Activated CD4-positive, alpha-beta T cell treated with anti-CD3 and anti-CD28 coated beads for 36 hours (primary cell): ENCODE measurements at places on chromosomes 5 and 9. TPM values are rescaled to one million over a fixed set of nuclear protein-coding genes. Genes with fewer than 3 reads are reported as not detected.

DNA sequence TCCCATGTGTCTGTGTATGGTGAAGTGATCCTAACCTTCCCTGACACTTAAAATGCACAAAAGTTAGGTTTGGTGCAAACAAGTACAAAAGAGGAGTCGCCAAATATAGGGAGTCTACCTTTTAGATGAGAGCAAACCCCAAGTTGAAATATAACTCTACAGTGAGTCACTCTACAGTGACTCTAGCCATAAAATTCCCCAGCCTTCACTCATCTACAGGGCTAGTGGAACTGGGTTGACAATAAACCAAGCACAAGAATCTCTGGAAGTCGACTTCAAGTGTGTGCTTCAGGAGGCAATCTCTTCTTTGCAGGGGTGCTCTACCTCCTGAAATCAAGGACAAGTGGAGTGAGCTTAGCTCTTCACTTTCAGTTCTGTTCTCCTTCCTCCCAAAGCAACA lies 3.3 kb downstream of the SHISAL2B start:
- no peaks in the 10 kb centered on the region for H3K36me3 ChIP-seq
- peaks cover 37% of the 10 kb centered on the region for H3K27me3 ChIP-seq
- H3K4me3 ChIP-seq = no peak overlapping the region
- peaks cover 4% of the 10 kb centered on the region for H3K4me1 ChIP-seq
- no peak overlapping the region for H3K27ac ChIP-seq

- H3K36me3 ChIP-seq = no peaks in the 10 kb centered on the region
- H3K4me3 ChIP-seq = no peak overlapping the region
- H3K27ac ChIP-seq = no peak overlapping the region
- no peaks in the 10 kb centered on the region for H3K27me3 ChIP-seq
Observed at GRCh38 chr9:23582836-23583235, 243.2 kb downstream of the ELAVL2 start.

- H3K4me3 ChIP-seq = no peak overlapping the region
- H3K4me1 ChIP-seq = no peaks in the 10 kb centered on the region
- no peak overlapping the region for H3K27ac ChIP-seq
- no peaks in the 10 kb centered on the region for H3K36me3 ChIP-seq
Observed at GRCh38 chr5:127260686-127261085, 29.9 kb upstream of the MEGF10 start.

DNA sequence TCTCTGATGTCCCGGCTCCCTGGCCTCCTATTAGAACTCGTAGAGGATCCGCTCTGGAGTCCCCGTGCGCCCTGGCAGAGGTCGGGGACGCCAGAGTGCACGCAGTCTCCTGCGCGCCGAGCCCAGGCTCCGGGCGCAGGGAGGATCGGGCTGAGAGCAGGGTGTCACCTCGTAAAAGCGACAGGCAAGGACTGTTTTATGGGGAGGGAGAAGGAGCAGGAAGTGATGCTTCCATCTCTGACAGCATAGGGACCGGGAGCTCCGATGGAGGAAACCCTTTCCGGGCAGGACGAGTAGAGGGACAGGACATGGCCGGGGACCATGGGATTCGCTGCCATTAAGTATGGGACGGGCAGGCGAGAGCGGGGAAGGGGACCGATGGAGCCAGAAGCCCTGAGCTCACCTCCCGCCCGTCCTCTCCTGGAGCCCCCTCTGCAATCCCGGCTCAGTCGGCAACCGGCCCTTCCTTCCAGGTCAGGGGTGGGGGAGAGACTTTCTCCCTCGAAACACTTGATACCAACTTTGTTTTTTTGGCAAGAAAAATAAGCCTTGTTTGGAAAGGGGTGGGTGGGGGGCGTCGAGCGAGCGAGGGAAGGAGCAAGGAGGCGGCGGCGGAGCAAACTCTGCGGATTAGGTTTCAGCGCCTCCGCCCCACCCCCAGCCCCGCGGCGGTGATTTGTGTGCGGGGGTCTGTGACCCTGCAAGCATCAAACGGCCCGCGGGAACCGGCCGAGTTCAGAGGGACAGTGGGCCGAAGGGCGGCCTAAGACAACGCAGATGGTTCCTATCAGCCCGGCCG lies 12.6 kb downstream of the LMX1B start:
- H3K27ac ChIP-seq = no peak overlapping the region
- peak; percentile 22 for DNase-seq
- H3K36me3 ChIP-seq = no peaks in the 10 kb centered on the region
- peak overlapping the region; percentile 41 for H3K4me3 ChIP-seq
- H3K27me3 ChIP-seq = peaks cover 69% of the 10 kb centered on the region
- H3K4me1 ChIP-seq = peaks cover 11% of the 10 kb centered on the region

CSF1R gene
- 0.76 TPM for total RNA-seq

DNA sequence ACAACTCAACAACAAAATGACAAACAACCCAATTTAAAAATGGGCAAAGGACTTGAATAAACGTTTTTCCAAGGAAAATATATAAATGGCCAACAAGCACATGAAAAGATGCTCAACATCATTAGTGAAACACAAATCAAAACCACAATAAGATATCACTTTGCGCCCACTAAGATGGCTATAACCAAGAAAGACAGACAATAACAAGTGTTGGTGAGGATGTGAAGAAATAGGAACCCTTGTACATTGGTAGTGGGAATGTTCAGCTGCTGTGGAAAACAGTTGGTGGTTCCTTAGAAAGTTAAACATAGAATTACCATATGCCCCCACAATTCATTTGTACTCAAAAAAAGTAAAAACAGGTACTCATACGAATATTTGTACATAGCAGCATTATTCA lies 39.2 kb upstream of the WDR41 start:
- no peaks in the 10 kb centered on the region for H3K4me1 ChIP-seq
- DNase-seq = no peak
- H3K4me3 ChIP-seq = no peak overlapping the region

PCBD2 gene
- 12.8 TPM for total RNA-seq

DNA sequence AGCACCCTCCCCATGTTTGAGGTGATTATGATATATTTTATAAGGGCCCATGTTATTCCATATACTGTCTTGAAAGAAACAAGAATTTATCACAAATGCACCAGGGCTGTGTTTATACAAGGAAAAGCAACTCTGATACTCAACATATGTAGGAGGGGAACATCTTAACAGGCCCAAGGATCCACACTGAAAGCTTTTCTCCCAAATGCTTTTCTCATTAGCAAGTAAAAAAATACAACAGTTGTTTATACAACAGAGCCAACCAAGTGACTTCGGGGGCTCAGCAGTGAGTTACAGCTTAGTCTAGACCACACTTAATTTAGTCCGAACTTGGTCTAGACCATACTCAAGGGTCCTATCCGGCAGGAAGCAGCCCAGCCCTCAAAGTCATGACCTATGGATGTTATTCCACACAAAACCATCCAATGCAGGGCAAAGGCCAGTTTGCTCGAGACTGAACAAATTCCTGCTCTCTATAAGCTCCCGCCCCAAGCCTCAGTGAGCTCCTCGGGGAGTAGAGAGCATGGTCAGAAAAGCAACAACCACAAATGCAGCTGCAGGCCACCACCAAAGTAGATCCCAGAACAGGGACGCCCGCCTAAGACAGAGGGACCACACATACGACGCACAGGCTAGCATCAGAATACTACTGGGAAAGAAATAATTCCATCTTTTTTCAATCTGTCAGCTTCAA lies 6.8 kb downstream of the GZMK start:
- H3K27ac ChIP-seq = no peak overlapping the region
- H3K4me3 ChIP-seq = no peak overlapping the region
